Stimulated activated CD4-positive, alpha-beta T cell treated with anti-CD3 and anti-CD28 coated beads, TNF-alpha, amount 100 ng/mL, for 24 hours (primary cell): ENCODE measurements at places on chromosomes 11 and 22.

DNA sequence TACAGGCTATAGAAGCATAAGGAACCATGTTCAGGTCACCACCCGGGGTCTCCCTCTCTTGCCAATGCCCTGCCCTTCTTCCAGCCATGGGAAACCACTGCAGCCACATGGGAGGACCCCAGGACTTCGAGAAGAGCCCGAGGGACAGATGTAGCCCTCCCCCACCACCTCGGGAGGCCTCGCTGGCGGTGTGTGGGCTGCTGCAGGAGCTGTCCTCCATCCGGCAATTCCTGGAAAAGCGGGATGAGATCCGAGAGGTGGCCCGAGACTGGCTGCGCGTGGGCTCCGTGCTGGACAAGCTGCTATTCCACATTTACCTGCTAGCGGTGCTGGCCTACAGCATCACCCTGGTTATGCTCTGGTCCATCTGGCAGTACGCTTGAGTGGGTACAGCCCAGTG lies 14.5 kb downstream of the HTR3A start:
- DNase-seq = no peak

GRCh38 chr22:38148245-38148644 lies 33.4 kb downstream of the PLA2G6 start:
- no peak for DNase-seq

GRCh38 chr11:122516686-122517085 lies 138.8 kb upstream of the UBASH3B start:
- DNase-seq = no peak

GRCh38 chr11:27763736-27764135 lies 63.5 kb upstream of the BDNF start:
- no peak for DNase-seq

DNA sequence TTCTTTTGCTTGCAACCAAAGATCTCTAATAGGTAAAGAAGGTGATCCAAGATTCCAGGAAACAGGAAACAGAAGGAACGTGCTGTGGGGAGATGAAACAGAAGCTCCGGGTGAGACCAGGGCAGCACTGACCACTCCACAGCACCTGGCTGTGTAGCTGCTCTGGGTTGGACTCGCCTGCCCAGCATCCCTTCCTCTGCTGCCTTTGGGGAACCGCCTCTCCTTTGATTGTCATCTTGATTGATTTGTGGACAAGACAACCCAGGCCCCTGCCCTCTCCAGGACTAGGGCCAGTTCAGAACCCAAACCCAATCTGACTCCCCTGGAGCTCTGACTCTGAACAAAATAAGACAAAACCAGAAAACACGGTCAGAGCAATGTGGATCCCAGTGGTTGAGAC lies 14.7 kb upstream of the APOBEC3A start:
- DNase-seq = no peak

GRCh38 chr11:95545116-95545875 lies 244.3 kb downstream of the FAM76B start:
- DNase-seq = no peak

- DNase-seq = no peak
Observed at GRCh38 chr11:115893461-115894099, 389.4 kb upstream of the CADM1 start.

DNA sequence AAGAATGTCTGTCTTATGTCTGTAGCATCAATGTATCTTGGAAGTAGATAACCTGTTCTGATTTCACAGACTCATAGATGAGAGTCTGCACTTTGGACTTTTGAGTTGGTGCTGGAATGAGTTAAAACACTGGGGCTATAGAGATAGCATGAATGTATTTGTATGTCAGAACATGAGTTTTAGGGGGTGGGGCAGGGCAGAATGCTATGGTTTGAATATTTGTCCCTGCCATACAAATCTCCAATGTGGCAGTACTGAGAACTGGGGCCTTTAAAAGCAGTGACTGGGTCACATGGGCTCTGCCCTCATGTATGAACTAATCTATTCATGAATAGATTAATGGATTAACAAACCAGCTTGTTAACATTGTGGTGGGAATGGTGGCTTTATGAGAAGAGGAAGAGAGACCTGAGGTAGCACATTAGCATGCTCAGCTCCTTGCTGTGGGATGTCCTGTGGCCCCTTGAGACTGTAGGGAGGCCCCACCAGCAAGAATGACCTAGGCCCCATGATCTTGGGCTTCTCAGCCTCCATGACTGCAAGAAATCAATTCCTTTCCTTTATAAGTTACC lies 15.5 kb upstream of the OR52K1 start:
- DNase-seq = no peak

DNA sequence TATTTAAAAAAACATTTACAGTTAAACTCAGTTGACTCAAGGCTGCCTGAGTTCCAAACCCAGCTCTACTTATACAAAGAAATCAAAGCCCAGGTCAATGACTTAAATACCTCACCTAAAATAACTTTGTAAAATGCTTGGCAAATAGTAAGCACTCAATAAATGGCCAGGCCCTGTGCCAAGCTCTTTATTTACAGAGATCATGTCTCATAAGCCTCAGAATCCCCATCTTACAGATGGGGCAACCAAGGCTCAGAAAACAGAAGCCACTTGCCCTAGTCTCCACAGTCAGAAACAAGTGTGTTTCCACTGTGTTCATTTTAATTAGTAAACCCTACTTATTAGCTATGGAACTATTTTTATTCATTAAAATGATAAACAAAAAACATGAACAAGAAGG lies 30.5 kb upstream of the TTC28 start:
- no peak for DNase-seq

DNA sequence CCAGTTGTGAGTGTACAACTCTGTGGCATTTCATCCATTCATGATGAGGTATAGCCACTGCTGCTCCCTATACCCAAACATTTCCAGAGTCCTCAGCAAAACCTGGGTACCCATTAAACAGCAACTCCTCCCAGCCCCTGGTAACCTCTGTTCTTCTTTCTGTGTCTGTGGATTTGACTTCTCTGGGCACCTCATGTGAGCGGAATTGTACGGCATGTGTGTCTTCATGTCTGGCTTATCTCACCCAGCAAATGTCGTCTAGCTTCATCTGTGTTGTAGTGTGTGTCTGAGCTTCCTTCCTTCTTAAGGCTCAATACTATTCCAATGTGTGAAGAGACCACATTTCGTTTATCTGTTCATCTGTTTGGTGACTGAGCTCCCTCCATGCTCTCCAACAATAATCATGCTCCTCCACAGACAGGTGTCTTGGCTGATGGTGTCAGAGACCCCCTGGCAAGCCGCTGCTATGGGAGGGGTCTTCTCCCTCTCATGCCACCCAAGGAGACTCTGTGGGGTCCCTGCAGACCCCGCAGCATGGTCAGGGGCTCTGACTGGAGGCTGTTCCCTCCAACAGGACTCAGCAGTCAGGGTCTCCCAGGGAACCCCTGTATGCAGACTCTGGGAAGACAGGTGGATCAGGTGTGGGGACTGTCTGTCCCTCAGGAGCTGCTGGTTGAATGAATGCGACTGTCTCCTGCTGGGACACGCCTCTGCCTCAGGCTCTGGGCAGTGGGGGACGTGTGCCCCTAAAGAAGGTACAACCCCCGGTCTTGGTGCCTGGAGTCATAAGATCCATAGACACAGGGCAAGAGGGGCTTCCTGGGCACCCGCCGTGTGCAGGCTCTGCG lies 52.7 kb downstream of the SMIM38 start:
- DNase-seq = no peak

DNA sequence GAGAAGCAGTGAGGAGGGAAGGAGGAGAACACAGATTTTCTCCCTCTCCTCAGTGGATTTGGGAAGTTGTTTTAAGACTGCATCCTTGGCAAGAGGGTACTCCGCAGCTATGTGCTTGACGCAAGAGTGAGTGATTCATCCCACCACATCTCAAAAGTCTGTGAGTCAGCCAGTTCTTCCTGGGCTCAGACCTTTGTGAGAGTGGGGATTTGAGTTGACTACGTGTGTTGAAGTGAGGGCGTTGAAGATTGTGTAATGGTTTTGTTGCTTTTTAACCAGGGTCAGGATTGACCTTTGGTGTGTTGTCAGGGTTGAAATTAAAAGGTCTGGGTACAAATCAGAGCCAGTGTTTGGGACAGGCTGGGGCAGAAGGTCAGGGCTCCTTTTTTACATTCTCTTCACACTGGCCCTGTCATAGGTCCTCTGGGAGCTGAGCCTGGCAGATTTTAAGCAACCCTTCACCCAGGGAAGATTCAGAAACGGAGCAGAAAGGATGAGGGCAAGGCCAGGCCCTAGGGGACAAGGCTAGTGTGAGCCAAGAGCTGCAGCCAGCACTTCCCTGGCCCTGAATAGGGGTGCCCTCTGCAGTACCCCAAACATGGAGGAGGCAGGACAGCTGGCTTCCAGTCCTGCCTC lies 4.2 kb upstream of the C11orf86 start:
- no peak for DNase-seq

DNA sequence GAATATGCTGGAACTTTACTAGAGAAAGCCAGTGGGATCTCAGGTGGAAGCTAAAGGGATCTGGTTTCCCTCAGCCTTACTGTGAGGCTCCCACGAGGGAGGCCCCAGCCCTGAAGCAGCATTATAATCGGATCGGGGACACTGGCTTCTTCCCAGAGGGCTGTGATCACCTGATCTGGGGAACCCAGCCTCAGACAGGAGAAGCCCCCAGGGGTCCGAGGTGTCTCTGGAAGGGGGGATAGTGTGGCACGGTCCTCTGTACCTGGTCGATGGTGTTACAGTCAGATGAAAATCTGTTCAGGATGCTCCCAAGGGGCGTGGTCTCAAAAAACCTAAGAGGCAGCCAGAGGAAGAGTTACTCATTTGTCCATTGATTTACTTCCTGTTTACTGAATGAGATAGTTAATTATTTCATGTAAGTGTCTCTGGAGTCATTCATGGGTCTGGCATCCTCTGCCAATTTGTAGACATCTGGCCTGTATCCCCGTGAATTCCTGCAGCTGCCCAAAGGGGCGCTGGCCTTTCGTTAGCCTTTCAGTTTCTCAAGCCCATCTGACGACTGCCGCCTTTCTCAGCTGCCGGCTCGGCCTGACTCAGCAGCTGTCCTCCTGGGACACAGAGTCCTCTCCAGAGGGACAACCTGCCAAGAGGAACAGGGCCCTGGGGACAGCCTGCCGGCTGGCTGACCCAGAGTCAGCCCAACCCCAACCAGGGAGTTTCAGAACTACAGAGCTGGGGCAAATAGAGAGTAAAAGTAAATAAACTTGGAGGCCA lies 17.0 kb upstream of the KCNJ11 start:
- DNase-seq = no peak

DNA sequence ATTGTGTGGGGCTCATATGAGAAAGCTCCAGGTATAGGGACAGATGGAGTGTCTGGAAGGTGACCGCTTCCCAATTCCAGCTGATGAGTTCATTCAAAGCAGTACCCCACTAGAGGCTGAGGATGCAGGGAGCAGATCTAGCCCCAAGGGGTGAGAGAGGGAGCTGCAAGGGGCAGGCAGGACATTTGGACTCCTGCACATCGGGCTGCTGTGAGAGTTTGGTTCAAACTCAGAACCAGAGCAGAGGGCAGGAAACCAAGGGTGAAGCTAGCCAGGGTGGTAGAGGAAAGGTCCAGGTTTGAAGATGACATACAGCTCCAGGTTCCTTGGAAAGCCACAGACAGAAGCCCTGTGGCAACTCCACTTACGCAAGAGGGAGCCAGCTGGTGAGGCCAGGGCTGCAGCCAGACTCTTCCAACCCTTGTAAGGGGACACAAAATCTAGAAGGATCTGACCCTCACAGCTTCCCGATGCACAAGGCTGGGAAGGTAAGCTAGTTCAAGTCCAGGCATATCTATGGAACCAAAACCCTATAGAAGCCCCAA lies 1.9 kb downstream of the CSNK2A3 start:
- no peak for DNase-seq
